ENCODE measurements at places on chromosomes 1 and 21.
A peak's percentile ranks its signal among the peaks of the same experiment; 100 is the strongest.

- peak; percentile 53 for DNase-seq
Observed at GRCh38 chr1:156082309-156083091, at the start of gene MEX3A. Gene MEX3A, minus strand, starts transcription at chr1:156082465. Its CDS starts 467 bp downstream, at chr1:156081998.

DNA sequence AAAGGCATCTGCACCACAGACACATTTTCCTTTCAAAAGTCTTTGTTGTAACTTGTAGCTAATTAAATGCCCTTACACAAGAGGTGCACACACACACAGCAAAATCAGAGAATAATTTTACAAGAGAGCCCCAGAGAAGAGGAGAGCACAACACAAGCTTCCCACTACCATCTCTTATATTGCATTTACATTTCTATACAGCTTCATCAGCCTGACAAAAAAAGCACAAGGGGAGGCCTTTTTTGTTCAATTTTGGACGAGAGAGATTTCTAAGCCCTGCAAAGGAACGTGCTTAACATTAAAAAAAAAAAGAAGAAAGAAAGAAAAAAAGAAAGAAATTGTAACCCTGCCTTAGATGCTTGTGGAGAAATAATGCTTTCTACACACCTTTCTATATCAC lies 17.1 kb upstream of the ESRRG start:
- no peak for DNase-seq

- DNase-seq: no peak
Observed at GRCh38 chr1:66248746-66249145, 285.2 kb upstream of the SGIP1 start.

- no peak for DNase-seq
Observed at GRCh38 chr1:71093938-71094337, 13.1 kb upstream of the ZRANB2 start.

DNA sequence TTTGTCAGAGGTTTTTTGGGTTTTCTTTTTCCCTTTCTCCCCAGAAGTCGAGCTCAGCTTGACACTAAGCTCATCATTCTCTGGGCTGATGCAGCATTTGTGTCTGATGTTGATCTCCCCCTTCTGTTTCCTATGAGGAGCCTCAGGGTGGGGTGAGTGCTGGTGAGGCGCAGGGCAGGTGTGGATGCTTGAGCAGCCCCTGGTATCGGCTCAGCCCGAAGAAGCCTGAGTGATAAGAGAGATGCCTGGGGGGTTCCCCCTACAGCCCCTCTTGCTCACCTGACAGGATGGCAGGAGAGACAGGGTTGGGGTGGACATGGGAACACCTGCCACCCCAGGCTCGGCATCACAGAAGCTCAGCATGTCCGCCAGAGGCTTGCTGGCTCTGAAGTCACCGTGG lies 239.0 kb downstream of the RHOU start:
- DNase-seq: no peak

- peak; percentile 9 for DNase-seq
Observed at GRCh38 chr1:19113697-19114092, 96.4 kb downstream of the UBR4 start.

- no peak for DNase-seq
Observed at GRCh38 chr1:145917595-145917994, 922 bp downstream of the PEX11B start.

DNA sequence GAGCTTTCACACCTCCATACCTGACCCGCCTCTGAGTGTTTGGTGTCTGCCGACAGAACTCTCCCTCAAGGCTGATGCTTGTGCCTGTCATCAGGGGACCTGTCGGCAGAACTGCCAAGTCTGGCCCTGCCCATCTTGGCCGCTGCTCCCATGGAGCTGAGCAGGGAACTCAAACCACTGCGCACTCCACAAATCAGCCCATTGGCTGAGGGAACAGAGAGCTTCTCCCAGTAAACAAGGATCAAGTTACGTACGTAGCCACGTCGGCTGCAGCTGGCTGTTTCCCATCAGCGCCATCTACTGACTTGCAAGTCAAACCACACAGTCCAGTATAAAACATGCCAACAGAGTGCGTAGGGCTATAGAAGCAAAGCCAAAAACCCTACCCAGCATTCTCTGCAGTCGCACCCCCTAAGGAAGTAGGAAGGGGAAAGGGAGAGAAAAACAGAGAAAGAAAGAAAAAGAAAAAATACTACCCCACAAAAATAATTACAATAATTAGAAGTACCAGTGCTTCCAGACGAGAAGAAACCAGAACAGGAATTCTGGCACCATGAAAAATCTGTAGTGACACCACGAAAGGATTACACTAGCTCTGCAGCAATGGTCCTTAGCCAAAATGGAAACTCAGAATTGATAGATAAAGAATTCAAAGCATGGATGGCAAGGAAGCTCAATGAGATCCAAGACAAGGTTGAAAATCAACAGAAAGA lies 13.1 kb downstream of the KRTAP13-1 start:
- DNase-seq: no peak

- no peak for DNase-seq
Observed at GRCh38 chr1:69888657-69889056, 316.7 kb downstream of the LRRC40 start.

DNA sequence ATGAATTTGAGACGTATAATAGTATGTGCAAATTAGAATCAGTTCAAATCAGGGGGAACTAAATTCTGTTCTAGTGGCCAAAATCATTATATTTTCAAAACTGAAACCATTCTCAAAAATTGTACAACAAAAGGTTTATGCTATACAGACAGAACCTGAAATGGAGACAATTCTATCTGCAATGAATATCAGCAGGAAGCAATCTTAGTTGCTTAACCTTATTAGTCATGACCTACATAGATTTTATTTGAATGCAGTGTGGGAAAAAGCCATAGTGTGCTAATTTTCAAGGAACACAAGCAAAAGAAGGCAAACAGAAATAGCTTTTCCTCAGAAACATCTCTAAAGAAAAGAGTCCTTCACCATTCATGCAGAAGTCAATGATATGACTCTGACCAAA lies 6.5 kb downstream of the AK5 start:
- no peak for DNase-seq

- no peak for DNase-seq
Observed at GRCh38 chr1:111604931-111605330, 14.7 kb upstream of the RAP1A start.

DNA sequence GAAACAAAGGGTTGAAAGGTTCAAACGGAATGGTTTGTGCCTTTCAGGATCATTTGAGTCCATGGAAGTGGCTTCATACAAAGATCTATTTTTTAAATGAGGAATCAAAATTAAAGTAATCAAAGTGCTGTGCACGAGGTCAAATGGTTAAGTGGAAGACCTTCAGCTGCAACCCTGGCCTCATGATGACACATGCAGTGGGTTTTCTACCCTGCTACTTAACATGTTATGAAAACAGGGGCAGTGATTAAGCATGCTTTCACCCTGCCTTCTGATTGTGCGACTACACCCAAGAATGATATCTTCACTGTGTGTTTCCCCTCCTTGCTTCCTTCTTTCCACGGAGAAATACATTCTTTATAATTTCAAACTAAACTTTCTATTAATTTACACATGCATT lies 604.2 kb downstream of the LRRIQ3 start:
- DNase-seq: no peak

- DNase-seq: no peak
Observed at GRCh38 chr1:57910782-57911181, 486.9 kb upstream of the DAB1 start.

GRCh38 chr1:213303286-213303685 lies 252.2 kb downstream of the RPS6KC1 start:
- DNase-seq: no peak

- no peak for DNase-seq
Observed at GRCh38 chr1:29271724-29272123, 35.4 kb downstream of the PTPRU start.

All from activated T-cell treated with anti-CD3 and anti-CD28 coated beads, Interleukin-2, amount 50 U/mL, for 4 hours (primary cell).